CD8-positive, alpha-beta memory T cell (primary cell): ENCODE measurements at places on chromosomes 5 and 9. TPM values are rescaled to one million over a fixed set of nuclear protein-coding genes. Genes with fewer than 3 reads are reported as not detected.

The PCDHGC5 gene
- not detected for total RNA-seq

The CEMIP2 gene
- 75.5 TPM for total RNA-seq

The FAM221B gene
- not detected for total RNA-seq

The SHC3 gene
- not detected for total RNA-seq

DNA sequence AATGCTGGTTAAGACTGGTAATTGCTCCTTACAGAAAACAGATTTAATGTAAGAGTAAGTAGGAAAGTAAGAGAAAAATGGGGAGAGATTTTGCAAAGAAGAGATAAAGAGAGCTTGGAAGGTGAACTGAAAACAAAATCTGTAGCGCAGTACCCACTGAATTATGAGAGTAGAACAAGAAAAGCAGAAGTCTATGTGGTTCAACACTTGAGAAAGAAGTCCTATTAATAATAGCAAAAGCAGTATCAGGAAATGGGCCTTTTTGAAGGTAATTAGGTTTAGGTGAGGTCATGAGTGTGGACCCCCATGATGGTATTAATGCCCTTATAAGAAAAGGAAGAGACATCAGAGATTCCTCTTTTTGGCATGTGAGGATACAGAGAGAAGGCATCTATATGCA, 460.6 kb downstream of the CETN3 start:
- no peaks in the 10 kb centered on the region for H3K36me3 ChIP-seq
- H3K4me1 ChIP-seq = no peaks in the 10 kb centered on the region
- H3K27me3 ChIP-seq = no peaks in the 10 kb centered on the region
- no peak for DNase-seq
- H3K27ac ChIP-seq = no peak overlapping the region

The RNF44 gene
- 54.6 TPM for total RNA-seq

The FRRS1L gene
- not detected for total RNA-seq
